ENCODE measurements at places on chromosomes 7 and 10.

DNA sequence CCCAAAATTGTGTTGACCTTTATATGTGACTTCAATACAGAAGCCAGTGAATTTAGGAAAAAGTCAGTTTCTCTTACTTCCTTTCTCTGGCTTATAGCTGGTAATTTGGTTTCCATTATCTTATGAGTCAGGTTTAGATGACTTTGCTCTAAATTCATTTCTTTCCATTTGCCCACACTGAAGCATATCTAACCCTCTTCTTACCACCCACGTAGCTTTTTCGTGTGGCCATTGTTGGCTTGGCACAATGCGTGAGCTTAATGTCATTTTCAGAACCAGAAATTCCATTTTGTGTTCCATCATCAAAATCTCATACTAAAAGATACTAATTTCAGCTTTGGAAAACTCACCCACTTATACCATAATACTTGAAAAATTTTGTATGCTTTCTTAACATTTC is 271.2 kb downstream of the INHBA start:
- DNase-seq, result no peak

DNA sequence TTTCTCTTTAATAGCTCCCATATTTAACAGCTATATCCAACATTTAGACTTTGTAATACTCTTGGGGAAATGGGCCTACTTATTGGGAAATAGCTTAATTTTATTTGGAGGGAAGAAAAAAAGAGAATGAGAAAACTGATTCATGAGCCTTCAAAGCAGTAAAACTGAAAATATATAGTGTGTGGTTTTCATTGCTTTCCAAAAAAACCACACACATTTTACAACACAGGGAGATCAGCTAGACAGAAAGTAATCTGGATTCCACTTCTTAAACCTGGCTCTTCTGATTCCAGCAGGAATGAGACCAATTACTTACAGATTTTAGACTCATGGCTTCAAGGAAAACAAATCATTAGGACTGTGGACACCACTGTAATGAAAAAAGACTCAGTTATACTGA is 48.7 kb downstream of the CH25H start:
- peak; percentile 86 for DNase-seq

DNA sequence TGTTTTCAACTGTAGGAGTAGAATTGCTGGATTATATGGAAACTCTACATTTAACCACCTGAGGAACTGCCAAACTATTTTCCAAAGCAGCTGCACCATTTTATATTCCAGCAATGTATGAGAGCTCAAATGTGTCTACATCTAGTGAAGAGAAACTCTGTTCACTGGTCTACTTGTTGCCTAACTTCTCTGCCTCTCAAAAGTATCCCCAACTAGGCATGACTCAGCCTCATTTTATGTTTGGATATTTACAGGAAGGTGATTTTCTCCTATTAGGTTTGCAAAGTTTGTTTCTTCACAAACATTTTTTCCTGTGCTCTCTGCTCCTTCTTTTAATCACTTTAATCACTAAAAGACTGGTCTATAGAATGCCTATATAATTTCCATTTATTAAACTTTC is 37.1 kb upstream of the SRI start:
- DNase-seq, result no peak

DNA sequence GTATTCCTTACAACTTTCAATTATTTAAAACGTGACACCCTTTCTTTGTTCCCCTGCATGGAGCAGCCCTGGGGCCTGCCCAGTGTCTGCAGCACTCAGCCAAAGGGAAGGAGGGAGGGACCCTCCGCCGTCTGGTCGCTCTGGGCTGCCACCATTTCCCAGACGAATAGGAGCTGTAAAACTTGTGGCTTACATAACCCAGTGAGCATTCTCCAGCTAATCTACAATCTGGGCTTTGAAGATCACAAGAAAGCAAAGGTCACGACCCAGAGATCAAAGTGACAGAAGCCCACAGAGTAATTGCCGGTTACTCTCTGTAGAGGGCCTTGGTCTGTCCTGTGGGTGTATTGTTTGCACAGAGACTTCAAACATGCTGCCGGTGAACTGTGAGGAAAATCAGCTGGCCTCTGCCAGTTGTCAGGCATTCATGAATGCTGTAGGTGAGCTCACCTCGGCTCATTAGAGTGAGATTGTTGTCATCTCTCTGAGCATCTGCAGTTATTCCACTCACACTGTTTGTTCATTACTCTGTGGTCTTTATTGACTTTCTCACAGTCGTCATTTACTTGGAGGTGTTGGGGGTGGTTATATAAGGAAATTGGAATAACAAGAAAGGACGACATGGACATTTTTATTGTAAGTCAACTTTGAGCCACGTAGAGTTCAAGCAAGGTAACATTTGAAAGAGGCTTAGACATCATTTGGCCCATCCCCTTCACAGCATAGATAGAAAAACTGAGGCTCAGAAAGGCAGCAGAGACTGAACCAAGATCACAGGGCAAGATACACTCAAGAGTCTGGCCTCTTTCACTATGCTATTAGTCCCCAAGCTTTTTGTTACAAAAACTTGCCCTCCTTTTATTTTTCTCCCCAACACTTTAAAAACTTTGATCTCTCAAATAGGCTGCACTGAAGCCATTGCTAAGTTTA is 619.8 kb downstream of the LRMDA start:
- DNase-seq, result no peak

DNA sequence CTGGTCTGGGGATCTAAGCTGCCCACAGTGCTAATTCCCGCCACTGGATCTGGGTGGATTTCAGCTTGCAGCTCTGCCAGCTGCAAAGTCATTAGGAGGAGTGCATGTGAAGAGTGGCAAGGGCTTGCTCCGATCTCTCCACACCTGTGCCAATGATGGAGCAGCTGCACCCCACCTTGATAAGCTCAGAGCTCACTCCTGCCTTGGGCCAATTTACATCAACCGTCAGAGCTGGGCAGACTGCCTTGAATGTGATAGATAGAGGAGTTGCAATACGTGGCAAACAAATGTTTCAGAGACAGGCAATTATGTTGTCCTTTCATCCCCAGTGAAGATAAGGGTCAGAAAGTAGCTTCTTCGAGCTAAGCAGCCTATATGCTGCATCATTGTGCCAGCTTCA is 379.9 kb downstream of the SH2D4B start:
- DNase-seq, result no peak

DNA sequence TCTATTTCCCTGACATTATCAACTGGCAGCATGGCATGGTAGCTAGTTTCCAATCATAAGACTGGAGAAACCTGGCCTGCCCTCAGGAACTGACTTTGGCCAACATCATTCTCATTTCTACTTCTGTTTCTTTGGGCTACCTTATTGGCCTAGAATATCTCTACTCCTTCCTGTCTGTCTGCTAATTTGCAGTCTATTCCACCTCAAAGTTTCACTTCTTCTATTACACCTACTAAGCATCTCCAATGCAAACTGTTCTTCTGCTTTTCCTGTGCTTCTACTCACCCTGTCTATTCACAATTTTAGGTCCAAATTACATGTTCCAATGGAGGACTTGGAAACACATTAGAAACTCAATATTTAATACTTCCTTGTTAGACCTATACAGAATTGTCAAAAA is 65.6 kb downstream of the ZNF503 start:
- no peak for DNase-seq

GRCh38 chr7:2553831-2554581 is 1.3 kb downstream of the BRAT1 start:
- no peak for DNase-seq

- DNase-seq, result no peak
These were observed 113.0 kb upstream of the DIP2C start for GRCh38 chr10:802506-802905.

DNA sequence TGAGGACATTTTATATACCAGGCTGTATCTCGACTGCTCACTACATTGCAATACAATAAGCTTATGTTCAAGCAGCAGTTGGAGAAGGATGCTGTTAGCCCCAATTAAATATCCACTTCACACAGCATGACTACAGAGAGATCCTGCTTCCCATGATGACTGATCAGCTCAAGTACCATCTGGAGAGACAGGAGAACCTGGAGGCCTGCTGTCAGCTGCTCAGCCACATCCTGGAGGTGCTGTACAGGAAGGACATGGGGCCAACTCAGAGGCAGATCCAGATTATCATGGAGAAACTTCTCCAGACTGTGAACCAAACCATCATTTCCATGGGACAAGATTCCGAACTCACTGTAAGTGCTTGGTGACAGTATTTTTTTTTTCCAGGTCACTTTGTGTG is 22.5 kb downstream of the RNF133 start:
- DNase-seq, result no peak

GRCh38 chr10:73934074-73934473 is 23.1 kb downstream of the PLAU start:
- no peak for DNase-seq

DNA sequence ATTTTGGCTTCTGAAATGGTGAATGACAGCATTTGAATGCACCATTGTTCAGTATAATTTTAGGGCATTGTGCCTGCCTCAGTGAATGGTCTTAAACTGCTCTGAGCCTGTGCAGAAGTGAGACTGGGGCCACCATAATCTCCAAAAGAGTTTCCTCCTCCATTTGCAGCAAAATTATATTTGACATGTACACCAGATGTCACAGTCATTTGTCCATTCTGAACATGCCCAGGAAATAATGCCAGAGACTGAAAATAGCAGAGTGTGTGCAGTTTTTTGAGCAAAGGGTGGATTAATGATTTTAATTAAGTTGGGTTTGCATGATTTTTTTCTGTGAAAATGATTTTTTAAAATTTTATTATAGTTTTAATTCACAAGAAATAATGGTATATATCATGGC is 26.4 kb upstream of the SLC35B4 start:
- no peak for DNase-seq

GRCh38 chr10:32937911-32938424 is 20.1 kb downstream of the ITGB1 start:
- peak; percentile 64 for DNase-seq

DNA sequence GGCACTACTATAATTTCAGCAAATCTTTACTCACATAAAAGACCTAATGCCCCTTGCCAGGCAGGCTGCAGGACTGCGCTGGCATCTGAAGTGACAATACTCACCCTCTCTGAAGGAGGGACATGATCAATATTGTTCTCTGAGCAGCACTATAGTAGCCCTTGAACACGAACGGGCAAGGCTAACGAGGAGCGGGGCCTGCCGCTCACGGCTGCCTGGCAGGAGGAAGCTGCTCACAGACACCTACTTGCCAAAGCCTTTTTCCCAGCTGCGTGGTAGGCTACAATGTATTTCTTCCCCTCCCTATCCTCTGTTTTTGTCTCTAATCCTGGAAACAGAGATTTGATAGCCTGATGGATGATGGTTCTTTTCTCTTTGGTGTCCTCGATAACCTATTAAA is 19.9 kb downstream of the PUS7 start:
- no peak for DNase-seq

- no peak for DNase-seq
These were observed 153.7 kb downstream of the NRBF2 start for GRCh38 chr10:63286754-63287264.

DNA sequence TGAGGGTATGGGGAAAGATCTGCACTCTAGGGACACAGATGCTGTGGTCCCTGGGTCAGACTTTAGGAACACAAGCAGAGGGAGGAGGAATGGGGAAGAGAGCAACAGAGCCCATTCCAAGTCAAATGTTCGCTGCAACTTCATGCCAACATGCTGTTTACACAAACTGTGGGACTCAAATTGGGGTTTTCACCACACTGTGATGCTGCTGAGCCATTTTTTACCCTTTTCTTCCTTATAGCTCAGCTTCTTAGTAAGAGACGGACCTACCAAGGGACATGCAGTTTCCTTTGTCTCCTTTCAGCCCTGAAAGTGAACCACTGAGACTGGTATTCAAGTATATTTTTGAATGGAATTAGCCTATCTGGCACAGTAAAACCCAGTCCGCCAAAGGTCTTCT is 64.3 kb upstream of the AGK start:
- DNase-seq, result no peak

- DNase-seq, result no peak
These were observed 89.0 kb downstream of the TRIM24 start for GRCh38 chr7:138549082-138549481.

- DNase-seq, result peak; percentile 1
These were observed 844.9 kb upstream of the PHF14 start for GRCh38 chr7:10128748-10129147.

- DNase-seq, result no peak
These were observed 12.4 kb downstream of the GFRA1 start for GRCh38 chr10:116260599-116260998.

- DNase-seq, result no peak
These were observed 149.8 kb downstream of the AMPH start for GRCh38 chr7:38481401-38481800.

DNA sequence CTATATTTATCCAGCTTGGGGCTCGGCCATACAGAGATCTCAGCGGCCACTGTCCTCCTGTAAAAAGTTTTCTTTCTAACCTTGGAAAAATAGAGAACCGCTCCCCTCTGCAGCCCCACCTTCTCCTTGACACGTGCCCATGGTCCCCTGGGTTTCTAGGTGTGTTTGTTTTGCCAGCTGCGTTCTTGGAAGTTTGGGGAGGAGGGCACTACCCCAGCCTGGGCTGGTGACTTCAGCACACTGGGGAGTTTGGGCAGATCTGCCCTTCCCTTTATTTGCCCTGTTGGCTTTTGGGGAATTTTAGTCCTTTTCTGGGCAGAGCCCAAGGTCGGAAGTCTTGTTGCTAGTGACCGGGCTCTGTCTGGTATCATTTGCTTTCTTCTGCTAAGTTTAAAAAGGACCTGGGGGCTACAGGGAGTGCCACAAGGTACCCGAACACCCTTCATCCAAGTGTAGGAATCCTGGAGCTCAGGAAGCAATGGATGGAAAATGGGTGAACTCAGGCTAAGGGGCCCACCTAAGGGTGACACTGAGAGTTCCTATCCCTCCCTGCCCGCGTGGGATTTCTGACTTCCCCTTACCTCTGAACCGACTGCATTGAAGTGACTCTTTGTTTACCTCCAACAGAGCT is 1.7 kb downstream of the ADAMTS14 start:
- no peak for DNase-seq

DNA sequence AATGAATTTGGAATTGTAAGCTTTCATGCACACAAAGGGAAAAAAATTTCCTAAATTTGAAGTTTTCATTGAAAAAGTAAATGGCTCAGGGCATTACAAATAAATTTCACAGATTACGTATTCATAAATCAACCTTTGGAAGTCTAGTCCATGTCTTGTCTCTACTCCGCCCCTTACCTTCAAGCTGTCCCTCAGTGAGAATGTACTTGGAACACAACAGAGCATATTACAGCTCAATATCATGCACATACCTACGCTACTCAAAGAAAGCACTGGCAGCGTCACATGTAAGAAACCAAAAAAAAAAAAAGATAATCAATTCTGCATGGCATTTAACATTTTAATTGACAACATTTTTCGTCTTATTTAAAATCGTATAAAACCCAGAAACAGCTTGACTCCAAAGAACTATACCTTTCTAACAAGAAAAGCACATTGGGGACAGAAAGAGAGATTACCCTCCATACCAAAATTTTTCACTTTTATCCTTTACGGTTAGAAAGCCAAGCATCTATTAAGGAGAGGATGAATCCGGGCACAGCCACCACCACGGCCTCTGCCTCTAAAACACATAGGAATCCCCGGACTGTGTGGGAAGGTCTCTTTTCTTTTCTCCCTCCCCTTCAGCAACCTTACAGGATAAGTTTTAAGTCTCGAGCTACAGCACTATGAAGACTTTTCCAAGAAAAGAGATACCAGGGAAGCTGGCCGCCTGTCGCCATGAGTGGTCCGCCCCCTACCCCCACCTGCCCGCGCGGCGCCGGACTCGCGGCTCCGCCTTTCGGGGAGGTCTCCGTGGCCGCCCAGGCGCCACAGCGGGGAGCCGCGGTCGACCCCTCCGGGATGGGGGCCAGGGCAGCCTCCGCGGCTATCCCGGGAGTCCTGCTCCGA is 1.1 kb downstream of the JMJD1C start:
- DNase-seq, result peak; percentile 64

GRCh38 chr10:34918776-34919315 is 103.8 kb upstream of the PARD3 start:
- no peak for DNase-seq
